ENCODE measurements at places on chromosomes 11 and 22.

DNA sequence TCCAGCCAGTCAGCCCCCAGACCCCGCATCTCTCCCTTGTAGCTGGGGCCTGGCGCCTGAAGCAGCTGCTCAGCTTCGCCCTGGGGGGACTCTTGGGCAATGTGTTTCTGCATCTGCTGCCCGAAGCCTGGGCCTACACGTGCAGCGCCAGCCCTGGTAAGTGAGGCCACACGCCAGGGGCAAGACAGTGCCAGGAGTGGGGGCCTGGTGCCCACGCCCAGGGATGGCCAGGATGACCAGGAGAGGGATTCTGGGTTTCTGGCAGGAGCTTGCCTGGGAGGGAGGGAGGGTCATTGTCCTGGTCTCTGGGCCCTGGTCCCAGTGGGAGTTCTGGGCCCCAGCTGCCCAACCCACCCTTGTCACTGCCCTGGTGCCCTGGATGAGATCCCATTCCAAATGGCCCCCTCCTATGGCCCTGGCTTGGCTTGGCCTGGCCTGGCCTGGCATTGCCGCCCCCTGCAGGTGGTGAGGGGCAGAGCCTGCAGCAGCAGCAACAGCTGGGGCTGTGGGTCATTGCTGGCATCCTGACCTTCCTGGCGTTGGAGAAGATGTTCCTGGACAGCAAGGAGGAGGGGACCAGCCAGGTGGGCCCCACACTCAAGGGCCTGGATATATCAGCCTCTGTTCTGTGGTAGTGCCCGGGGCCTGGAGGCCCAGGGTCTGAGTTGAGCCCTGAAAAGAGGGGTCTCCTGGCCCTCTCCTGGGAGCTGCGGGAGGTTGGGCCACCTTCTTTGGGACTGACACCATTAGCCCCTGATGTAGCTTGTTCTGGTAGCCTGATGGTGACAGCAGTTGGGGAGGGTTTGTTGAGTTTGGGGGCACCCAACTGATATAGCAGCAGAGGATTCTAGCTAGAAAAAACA lies 3.7 kb downstream of the SLC39A13 start:
- DNase-seq = no peak

DNA sequence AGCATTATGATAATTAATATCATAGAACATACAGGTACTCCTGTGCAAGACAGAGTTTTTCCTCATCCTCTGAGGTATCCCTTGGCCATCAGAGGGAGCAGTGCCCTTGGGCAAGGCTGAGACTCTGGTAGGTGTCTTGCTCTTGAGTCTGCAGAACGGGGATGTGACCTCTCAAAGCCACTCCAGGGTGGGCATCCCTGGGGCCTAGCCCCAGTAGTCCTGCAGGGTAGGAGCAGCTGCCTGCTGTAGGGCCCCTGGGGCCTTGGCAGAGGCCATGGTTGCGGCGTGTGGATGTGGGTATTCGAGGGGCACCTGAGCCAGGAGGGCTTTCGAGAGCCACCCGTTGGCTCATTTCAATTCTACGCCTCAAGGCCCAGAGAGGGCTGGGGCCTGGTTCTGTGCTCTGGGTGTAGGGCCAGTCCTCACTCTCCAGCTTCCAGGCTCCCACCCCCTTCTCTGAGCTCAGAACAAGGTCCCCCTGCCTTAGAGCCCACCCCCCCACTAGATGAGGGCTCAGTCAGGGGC lies 7.7 kb upstream of the OMP start:
- no peak for DNase-seq

DNA sequence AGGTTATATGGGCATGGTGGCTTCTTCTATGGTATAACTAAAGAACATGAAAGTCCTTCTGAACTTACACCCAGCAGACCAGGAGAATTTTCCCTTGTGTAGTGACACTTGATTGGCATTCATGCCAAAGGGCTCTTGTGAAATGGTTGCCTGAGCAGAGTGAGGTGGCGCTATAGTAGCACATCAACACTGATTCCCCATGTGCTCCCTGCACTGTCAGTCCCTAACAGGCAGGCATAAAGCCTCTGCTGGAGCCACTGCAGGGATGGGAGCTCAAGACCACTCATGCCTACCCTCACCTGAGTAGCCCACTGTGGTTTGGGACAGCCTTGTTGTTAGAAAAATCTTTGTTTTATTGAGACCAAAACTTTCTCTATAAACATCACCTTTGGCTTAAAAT lies 92.6 kb upstream of the LIN7C start:
- no peak for DNase-seq

DNA sequence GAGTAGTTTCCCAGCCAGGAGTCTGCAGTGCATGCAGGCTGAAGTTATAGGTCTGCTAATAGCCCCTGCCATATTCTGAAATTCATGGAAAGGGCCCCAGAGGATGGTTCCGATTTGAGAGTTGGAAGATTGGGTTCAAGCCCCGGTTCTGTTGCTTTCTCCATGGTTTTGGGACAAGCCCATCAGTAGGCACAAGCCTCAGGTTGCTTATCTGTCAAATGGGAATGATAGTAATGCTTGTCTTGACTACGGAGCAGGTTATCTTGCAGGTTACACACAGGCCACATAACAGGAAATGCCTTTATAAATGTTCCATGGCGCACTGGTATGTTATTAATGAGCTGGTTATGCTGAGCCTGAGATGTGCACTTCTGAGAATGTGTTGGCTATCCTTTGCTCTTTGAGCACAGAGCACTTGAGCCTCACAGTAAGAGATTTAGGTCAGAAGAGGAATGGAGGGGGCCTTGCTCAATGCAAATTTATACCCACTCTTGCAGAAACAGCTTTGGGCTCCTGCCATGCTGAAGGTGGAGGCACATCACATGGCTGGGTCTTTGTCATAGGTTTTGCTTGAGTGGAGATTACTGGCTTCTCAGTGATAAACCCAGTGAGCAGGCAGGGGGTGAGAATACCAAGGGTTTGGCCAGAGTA lies 47.1 kb downstream of the ZNRF3 start:
- DNase-seq = peak; percentile 62

DNA sequence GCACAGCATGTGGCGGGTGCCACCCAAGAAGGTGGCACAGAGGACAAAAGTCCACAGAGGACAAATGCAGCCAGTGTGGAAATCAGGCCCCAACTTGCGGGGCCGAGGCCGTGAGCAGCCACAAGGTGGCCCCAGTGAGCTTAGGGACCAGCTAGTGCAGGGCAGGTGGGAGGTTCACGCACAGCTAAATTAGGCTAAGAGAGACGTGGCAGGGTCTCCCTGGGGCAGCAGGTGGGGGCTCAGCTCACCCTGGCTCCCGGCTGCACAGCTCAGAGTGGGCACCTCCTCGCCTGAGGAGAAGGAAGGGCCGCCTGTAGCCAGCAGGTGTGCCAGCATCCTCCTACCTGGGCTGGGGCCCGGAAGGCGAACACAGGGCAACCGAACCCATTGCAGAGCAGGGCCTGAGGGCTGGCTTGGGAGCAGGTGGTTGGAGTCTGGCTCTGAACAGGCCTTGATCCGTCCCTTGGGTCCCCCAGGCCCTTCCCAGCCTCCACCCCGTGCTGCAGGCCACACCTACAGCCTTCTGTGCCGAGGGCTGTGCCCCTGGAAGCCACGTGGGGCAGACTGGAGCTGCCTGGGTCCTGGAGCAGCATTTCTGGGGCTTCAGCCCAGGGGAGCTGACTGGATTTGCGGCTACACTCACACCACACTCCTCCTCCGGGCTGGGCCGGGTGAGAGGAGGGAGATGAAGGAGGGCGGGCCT lies 26.1 kb upstream of the CELSR1 start:
- peak; percentile 43 for DNase-seq

DNA sequence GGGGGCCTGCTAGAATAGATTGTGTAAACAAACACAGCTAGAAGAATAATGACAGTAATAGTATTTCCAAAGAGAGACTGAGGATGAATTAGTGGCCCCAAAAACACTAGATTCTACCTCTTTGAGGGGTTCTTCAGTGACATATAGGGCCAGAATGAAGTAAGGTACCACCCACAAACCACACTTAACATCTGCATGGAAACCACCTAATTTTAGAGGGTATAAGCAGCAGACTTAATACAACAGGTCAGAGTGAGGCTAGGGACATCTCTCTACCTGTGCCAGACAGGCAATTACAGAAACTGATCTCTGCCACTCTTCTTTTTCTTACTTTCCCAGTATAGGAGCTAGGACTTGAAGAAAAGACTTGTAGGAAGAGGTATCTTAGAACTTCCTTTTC lies 20.1 kb downstream of the ELP4 start:
- no peak for DNase-seq

DNA sequence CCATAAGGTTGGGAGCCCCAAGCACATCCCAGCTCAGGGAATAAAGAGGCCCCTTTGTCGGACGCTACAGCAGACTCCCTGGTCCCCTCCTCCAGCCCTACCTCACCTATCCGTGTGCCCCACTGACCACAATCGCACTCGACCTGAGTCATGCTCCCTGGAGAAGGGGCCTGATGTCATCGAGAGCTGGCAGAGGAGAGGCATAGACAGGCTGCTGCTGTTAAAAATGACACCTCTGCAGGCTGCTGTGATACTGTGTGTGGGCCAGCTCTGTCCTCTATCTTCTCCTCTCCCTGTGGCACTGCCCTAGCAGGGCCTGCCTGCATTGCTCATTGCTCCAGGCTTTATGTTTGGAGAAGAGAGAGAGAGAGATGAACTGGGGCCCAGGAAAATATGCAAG lies 123.4 kb upstream of the SYT13 start:
- DNase-seq = no peak

- DNase-seq = no peak
Observed at GRCh38 chr11:88597387-88597786, 259.9 kb upstream of the CTSC start.

- DNase-seq = no peak
Observed at GRCh38 chr22:48084041-48084728, 1321.7 kb downstream of the TBC1D22A start.

- no peak for DNase-seq
Observed at GRCh38 chr11:78323363-78323762, 94.3 kb downstream of the GAB2 start.

- no peak for DNase-seq
Observed at GRCh38 chr22:45884201-45885062, 92.5 kb downstream of the WNT7B start.

DNA sequence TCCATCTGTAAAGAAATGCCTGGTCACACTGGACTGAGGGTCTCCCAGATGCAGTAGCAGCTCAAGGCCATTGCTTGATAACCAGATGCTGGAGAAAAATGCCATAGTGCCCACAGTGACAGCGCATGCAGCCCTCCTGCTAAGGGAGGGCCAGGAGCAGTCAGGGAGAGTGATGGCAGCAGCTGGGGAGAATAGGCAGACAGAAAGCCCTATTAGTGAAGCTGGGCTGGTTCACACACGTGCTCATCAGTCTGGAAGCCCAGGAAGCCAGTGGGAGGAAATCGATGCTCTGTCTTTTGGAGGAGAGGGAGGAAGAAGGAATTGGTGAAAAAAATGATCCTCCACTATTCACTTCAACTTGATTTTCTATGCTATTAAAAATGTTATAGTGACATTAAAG lies 82.9 kb downstream of the OSBP2 start:
- no peak for DNase-seq

DNA sequence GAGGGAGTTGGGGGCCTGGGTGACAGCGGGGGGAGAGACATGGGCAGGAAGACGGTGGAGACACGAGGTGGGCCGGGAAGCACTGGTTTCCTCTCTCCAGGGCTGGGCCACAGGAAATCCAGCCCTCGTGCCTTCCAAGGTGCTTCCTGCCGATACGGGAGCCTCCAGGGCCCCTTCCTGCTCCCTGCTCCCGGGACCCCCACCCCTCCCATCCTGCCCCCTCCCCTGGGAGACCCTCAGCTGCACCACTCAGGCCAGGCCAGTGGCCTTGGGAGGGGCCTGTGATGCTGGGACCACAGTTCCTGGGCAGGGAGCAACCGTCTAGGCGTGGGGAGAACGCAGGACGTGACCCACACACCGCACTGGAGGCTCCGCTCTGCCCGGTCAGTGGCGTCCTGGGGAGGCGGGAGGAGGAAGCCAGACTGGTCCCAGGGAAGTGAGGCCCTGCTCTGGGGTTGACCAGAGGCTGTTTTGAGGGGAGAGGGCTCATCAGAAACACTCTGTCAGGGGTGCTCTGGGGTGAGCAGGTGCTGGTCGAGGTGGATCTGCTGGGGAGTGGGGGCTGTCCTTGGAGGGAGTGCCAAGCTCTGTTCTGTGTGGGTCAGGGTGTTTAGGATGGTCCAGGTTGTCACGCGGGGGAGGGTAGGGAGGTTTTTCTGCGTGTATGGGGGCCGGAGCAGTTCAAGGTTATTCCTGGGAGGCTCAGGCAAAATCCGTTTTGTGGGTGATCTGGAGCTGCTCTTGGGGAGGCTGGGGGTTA lies at the start of gene SHANK3:
SHANK3 (plus strand) TSS at position 353 of the 760 bp plus-strand sequence.
- DNase-seq = no peak

GRCh38 chr11:123601136-123601535 lies 53.3 kb downstream of the SCN3B start:
- peak; percentile 55 for DNase-seq

DNA sequence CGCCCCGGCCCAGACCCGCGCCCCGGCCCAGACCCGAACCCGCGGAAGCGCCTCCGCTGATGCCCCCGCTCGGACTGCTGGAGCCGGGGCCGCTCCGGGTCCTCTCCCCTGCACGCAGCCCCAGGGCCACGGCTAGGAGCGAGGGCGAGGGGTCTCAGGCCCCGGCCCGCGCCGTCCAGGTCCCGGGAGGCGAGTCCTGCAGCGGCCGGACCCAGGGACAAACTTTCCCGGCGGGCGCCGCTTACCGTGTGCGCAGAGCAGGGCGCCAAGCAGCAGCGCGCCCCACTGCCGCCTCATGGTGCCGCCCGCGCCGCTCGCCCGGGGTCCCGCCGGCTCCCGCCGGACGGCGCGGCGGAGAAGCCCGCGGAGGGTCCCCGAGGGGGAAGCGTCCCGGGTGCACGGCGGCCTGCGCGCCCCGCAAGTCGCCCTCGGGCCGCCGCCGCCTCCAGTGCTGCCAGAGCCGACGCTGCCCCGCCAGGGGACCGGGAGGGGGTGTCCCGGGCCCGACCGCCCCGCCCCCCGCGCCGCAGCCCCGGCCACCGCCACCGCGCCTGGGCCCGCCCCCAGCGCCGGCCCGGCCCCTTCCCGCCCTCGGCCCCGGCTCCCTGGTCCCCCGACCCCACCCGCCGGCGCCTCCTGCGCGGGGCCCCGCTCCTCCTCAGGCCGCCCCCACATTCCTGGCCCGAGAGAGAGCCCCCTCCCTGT lies at the start of gene LRP4:
LRP4 (minus strand) TSS at position 468 of the 705 bp plus-strand sequence; CDS start at position 297, 171 bp downstream.
- no peak for DNase-seq

DNA sequence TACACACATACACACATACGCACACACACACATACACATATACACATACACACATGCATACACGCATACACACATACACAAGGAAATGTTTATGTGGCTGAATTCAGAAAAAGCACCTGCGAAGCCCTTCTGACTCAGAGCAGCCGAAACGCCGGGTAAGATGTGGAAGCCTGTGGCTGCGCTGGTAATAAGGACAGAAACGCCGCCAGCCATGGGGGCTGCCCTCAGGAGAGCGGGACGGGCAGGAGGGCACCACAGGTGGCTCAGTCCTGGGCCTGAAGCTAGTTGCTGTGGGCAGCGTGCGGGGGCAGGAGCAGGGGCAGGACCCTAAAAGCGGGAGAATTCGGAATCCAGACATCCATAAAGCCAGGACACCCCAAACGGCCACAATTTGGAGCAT lies 378.3 kb downstream of the BRD1 start:
- DNase-seq = no peak

GRCh38 chr11:7670641-7671040 lies 2.7 kb downstream of the CYB5R2 start:
- no peak for DNase-seq

GRCh38 chr11:134640971-134641968 lies 229.2 kb upstream of the B3GAT1 start:
- no peak for DNase-seq

GRCh38 chr11:74450318-74450717 lies 17.0 kb downstream of the KCNE3 start:
- no peak for DNase-seq
